ENCODE measurements at places on chromosomes 13 and 19.

- DNase-seq, result no peak
Measured at GRCh38 chr13:25727250-25727649, 324.6 kb downstream of the SHISA2 start.

GRCh38 chr19:4187313-4188122 lies 5.0 kb downstream of the ANKRD24 start:
- DNase-seq, result no peak

GRCh38 chr13:78317030-78317429 lies 286.3 kb downstream of the POU4F1 start:
- peak; percentile 8 for DNase-seq

DNA sequence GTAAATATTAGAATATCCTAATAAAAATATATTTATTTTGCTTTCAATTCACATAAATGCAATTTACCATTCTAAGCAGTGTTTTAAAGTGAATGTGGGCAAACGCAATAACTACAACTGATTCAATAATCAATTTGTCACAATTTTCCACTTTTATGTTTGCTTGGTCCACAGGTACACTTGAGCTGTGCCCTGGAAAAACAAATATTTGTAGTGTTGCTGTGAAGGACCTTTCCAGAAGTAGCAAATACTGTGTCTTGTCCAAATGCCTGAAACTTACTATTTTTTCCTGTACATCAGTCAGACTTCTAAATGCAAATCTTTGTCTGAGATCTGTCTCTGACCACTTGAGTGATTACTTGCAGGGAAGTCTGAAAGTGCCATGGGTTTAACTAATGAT lies 845.8 kb upstream of the SLITRK5 start:
- DNase-seq, result no peak

GRCh38 chr13:97224544-97225300 lies 2.6 kb downstream of the MBNL2 start:
- no peak for DNase-seq

GRCh38 chr13:94753327-94753726 lies 41.0 kb upstream of the SOX21 start:
- DNase-seq, result no peak

DNA sequence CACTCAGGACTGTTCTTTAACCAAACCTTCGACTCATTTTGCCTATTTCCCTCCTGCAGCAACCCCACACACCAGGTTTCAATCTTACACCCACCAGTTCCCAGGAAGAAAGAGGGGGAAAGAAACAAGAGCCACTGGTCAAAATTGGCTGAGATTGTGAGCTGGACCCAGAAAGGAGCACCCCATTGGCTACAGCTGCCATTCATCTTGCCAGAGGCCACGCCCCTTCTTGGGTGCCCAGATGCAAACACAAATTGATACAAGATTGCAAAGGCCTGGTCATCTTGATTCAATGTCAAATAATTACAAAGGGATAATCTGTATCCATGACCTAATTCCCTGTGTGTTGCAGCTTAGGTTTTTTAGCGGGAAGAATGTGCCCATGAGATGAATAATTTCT lies 258.4 kb downstream of the LIG4 start:
- DNase-seq, result no peak

DNA sequence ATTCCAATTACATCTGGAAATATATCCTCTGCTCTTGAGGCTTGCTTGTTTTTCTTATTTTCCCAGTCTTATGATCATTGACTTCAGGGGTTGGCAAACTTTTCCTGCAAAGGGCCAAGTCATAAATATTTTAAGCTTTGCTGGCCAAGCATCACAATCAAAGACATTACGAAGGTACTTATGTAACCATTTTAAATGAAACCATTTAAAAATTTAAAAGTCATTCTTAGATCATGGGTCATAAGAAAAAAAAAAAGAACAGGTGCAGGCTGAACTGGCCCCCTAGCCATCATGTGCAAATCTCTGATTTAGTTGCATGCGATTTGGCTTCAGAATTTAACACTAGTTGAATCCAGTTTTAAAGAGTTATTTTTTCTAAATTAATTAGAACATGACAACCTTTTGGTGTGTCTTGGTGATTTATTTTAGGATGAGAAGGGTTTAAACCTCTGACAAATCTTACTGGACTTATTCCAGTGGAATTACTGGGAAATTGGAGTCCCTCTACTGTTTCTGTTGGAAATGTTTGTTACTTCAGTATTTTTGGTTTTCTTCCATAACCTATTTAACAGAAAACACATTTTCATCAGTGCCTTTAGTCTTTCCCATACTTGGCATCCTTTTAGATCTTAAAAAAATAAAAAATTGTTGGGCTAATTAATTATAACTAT lies 148.1 kb downstream of the NHLRC3 start:
- no peak for DNase-seq

DNA sequence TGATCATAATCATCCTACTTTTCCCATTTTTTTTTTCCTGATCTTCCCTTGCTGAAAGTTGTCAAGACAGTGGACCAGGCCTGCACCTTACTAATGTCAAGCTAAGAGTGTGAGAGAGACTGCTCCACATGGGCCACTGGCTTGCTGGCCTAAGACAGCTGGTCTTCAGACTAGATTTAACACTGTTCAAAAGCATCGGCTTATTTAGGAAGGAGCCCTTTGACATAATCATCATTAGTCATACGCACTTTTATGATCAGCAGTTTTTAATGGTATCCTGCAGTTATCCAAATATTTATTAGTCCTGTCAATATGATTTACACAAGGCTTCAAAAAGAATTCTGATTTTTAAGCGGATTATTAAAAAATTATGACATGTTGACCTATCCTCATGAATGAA lies 270.6 kb downstream of the DNAJC15 start:
- no peak for DNase-seq

DNA sequence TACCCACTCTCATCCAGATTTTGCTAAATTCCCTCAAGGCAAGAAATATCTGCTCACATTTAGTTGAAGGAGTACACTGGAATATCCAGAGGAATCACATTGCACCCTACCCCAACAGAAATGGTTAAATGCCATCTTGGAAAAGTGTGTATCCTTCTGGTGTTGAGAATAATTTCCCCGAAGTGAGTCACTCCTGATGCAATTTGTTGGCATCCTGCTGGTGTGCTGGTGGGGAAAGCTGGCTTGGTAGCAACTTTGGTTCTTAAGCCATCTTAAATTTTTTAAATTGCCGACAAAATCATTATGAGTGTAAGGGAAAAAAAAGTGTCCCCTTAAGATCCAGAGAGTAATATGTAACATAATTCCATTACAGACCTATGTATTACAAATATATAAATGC lies 337.3 kb upstream of the DACH1 start:
- DNase-seq, result no peak

DNA sequence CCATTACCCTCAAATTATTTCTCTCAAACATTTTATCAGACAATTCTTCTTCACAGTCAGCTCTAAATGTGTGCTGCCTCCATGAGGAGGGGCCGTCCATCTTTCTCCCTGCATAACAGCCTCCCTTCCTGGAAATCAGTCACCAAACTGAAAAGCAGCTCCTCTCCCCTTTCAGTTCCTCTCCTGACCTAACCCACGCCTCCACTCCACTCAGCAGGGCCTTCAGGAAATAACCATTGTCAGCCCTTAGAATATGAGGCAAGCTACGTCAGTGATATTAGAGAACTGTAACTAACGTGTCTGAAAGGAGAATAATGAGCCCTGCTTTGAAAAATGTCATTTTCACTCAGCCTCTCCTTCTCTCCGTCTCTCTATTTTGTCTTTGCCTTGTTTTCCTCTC lies 116.2 kb downstream of the OLFM4 start:
- peak; percentile 88 for DNase-seq

- no peak for DNase-seq
Measured at GRCh38 chr19:33997690-33998089, 174.6 kb upstream of the LSM14A start.

DNA sequence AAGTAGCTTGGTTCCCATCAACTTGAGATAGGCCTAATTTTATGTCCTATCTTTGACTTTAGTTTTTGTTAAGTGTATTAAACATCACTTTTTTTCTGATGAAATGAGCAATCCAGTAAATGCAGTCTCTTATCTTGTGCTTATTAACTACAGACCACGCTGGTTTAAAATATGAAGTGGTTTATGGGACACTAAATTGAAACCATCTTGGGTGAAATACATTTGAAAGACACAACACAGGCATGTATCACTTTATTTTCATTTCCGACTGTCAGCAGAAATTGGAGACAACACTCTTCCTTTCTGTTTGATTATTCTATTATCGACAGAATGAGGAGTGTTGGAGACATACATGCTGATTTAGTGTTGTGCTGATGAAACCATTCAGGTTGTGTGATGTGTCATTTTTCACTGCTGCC lies 447.7 kb downstream of the GPC6 start:
- no peak for DNase-seq

- no peak for DNase-seq
Measured at GRCh38 chr13:98575009-98575903, 1.7 kb downstream of the STK24 start.

- no peak for DNase-seq
Measured at GRCh38 chr13:103371271-103371670, 305.1 kb upstream of the SLC10A2 start.

DNA sequence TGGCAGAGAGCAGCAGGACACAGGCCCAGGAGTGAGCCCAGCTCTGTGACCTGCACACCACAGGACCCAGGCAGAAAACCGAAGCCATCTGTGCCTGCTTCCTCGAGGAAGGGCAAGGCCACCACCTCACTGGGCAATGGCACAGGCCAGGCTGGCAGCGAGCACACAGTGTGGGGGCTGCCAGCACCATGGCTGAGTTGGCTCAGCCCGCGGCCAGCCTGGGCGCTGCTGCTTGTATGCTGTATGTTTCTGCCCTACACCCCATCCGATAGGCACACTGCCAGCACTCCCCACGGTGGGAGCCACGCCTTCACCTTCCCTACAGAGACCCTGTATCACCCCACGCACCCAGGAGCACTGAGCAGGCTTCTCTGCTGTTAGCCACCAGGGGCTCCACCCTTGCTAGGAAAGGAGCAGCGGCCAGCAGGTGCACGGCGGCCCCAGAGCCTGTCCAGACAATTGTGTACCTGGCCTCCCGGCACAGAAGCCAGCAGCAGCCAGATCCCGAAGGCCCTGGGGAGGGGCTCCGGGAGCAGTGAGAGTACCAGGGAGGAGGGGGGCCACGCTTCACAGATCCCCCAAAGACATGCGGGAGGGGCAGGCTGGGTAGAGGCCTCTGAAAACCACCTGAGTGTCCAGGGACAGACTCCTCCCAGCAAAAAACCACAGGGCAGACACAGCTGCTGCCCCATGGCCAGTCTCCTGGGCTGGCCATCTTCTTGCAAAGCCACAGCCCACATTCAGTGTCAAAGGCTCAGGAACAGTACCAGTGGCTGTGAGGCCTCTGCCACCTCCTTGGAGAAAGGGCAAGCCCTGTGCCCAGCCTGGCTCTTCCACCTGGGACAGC lies 56.1 kb downstream of the MLLT1 start:
- DNase-seq, result no peak

DNA sequence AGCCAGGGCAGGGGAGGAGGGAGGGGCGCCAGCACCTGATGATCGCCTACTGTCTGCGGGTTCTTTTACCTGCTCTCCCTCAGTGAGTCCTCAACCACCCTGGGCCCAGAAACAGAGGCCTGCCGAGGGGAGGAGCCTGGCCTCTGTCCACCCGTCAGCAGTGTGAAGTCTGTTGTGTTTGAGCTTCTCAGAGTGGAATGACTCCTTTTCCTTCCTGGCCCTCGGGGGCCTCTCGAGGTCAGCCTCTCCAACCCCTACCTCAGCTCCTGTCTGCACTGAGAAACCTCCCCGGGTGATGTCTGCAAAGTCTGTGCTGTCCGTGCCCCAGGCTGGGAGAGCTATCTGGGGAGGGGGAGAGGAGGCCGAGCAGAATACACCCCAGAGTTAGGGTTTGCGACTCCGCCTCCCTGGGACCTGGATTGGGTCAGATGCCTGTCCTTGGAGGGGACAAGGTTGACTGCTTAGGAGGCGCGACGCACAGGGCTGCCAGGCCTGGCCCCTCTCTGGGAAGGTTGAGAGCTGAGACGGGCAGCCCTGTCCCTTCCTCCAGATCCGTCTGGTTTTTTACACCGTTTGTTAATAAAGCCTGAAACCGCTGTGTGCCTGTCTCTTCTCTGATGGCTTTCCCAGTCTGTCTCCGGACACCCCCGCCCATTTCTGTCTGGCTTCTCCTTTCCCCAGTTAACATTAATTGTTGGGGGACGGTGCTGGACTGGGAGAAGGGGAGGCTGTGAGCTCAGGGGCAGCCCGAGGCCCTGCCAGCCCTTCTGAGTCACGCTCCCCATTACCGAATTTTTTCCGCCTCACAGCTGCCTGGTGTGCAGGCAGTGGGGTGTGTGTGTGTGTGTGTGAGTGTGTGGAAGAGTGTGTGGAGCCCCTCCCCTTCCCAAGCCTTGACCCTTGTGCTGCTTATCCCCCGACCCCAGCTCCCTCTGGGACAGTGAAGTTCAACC lies 989 bp upstream of the SSC5D start:
- DNase-seq, result peak; percentile 61

DNA sequence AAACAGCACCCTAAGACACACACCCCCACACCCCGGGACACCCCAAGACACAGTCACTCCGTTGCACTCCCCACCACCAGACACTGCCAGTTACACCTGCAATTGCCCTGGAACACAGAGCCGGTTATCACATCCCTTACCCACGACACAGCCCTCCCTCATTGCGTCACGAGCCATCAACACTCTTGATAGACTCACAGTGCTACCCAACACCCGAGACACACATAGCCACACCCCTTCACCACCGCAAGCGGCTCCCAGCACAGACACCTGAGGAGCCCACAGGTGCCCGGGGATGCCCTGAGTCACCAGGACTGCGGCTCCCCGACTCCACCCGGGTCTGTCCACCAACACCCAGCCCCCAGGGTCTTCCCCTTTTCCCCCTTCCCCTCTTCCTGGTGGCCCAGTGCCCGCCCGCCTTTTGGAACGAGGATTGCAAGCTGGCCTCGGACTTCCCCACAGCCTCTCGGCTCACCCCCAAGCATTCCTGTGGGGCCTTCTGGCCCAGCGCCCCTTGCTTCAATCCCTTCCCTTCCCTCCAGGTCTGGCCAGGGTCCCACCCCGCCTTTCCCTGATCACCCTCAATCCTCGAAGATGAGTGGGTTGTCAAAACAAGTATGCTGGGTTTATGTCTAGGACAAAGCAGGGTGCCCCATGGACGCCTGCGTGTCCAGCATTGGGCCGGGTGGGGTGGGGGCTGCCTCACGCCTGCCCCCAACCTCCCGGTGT lies 1.7 kb upstream of the PTGER1 start:
- DNase-seq, result peak; percentile 82

GRCh38 chr19:2627319-2627829 lies 75.1 kb downstream of the GNG7 start:
- peak; percentile 73 for DNase-seq
